Putamen (tissue), 1 donor: ENCODE measurements at places on chromosomes 12 and 14.

- peak; percentile 64 for DNase-seq
Observed at GRCh38 chr12:113071135-113072112, 14.9 kb downstream of the DTX1 start.

- no peak for DNase-seq
Observed at GRCh38 chr12:20656600-20656999, 38.5 kb upstream of the SLCO1C1 start.

- DNase-seq = no peak
Observed at GRCh38 chr12:104608998-104609397, 152.2 kb downstream of the CHST11 start.

DNA sequence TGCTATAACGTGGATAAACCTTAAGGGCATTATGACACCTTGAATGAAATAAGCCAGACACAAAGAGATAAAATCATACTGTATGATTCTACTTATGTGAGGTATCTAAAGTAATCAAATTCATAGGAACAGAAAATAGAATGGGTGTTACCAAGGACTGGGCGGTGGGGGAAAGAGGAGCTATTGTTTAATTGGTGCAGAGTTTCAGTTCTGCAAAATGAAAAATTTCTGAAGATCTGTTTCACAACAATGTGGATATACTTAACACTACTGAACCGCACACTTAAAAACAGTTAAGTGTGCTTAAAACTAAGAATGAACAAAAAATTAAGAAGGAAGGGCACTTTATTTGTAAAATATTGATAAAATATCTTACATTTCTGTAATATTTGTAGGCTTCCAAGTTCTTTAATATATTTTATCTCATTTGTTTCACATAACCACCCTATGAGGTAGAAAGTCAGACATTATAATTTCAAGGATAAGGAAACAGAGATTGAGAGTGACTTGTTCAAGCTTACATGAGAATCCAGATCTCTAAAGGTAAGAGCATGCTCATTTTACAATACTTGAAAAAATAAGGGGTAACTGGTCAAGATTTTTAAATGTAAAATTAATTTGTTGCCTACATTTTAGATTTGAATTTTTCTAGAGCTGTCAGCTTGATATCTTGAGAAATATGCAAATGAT lies 14.9 kb downstream of the LTA4H start:
- DNase-seq = no peak

DNA sequence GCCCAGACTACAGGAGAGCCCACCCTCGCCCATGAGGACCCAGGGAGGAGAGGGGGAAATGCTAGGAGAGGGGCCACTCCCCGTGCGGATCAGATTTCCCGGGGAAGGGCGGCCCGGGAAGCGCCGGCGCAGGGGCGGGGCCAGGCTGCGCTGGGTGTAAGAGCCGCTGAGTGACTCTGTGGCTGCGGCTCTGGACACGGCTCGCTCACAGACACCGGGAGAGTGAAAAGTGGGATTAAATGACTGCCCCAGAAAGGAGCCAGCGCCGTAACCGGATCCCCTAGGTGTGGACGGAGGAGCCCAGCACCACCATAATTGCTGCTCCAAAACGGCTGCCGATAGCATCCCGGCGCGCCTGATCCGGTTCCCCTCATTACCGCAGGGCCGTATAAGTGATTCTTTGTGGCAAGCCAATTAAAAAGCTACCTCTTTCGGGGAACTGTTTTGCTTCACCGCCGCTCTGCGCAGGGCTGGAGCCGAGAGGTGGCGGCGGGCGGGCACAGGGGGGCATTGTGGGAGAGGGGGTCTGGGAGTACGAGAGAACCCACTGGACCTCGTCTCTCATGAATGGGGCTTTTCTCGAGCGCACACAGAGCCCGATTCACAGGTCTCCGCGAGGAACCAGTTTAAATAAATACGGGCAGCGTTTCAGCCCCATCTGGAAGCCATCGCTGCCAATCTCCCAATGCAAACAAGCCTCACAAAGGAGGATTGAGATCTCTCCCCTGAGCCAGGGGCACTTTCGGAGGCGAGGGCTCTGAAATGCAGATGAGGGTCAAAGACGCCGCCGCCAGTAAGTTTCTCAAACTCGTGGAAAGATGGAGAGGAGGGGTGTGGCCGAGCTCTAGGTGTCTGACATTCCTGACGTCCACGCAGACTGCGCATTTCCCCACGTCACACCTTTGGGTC lies 2.5 kb downstream of the COL2A1 start:
- no peak for DNase-seq

DNA sequence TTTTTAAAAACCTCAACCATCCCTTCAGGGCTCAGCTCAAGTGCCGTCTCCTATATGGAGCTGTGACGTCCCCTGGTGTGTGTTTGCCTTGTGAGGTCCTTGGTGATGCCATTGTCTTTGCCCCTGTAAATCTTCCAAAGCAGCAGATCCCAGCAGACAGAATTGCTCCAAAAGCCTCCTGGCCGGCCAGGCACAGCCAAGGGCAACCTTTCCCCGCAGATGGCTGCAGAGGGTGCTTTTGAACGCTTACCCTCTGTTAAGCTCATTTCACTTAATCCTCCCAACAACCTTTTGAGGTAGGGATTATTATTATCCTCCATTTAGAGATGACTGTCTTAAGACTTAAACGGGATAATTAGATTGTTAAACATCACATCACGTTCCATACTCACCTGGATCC lies 51.4 kb downstream of the RFX4 start:
- no peak for DNase-seq

DNA sequence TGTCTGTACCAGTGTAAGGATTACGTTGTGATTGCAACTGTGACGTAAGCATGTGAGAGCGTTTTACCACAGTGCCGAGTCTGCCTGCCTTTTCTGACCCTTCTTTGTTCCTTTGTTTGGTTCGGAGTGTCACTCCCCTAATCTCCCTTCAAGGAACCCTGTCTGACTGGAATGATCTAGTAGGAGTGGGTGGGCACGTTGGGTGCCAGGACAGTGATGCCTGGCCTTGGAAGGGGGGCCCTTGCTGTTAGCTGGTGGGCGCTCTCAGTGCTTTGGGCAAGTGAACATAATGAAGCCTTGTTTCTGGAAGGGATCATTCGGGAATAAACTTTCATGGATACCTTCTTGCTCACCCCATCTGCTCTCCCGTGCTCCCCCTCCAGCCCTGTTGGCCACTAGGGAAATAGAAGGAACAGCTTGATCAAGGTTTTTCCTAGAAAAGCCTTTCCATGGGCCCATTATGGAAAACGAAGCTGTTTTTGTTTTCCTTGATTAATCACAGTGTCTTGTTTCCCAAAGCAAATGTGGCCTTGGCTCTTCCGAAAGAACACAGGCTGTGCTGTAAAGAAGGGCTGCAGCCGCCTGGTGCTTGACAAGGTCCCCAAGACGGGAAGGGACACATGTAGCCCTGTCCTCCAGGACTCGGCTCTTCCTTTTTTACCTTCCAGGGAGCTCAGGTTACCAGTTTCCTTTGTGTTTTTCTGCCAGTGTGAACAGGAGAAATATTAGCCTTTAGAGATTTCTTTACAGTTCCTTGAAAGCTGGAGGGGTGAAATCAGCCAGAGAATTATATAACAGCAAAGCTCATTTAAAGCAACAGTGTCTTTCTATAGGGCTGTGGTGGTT lies 215.5 kb downstream of the CRADD start:
- peak; percentile 33 for DNase-seq

DNA sequence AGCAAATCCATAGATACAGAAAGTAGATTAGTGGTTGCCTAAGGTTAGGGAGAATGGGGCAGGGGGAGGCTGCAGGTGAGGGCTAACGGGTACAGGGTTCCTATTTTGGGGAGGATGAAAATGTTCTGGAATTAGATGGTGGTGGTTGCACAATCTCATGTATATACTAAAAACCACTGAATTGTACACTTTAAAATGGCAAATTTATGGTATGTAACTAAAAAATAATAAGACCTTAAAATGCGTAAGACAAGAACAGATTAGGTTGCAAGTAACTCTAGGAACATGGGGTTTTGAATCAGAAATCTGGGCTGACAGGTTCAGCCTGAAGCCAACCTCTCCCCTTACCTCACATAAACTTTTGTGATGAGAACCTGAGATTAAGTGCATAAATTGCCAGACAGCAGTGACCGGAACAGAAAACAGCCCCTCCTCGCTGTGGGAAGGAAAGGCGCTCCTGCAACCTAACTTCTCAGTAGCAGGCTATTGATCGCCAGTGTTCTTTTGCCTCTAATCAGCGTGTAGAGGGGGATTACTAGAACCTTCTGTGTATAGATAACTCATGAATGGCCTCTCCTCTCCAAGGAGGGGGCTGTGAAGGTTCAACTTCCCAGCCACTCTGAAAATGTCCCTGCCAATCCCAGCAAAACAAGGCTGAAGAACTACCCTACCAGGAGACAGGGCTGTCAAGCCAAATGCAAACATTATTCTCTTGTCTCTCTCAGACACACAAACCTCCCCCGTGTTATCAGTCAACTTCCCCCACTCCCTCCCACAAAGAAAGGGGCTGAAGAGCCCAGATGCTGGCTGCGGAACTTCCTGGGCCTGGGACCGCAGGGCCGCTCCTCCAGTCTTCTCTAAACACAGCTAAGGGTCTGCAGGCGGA lies 1.9 kb downstream of the SSH1 start:
- DNase-seq = no peak

GRCh38 chr14:34965912-34966311 lies 16.9 kb upstream of the SRP54 start:
- no peak for DNase-seq

GRCh38 chr12:103880299-103881142 lies 39.5 kb upstream of the NT5DC3 start:
- no peak for DNase-seq

DNA sequence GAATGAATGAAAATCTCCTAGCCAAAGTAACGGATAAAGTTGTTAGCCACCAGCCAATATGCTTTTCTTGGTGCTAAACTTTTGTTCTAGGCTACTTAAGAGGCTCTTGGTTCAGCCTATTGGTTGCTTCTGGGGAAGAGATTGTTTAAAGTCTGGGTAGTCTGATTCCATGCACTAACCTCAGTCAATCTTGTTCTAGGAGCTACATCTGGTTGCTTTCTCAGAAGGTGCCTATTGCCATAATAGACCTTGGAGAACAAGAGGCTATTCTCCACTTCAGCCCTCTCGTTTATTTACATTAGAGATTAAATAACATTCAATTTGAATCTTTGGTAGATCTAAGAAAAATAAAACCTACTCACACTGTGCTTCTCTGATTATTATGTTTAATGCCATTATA lies 40.8 kb upstream of the OTOGL start:
- no peak for DNase-seq

- no peak for DNase-seq
Observed at GRCh38 chr12:115972241-115972640, 305.3 kb downstream of the MED13L start.

GRCh38 chr12:114221136-114221833 lies 184.7 kb downstream of the TBX5 start:
- no peak for DNase-seq

- DNase-seq = no peak
Observed at GRCh38 chr12:44053549-44054127, 217.8 kb downstream of the TMEM117 start.

DNA sequence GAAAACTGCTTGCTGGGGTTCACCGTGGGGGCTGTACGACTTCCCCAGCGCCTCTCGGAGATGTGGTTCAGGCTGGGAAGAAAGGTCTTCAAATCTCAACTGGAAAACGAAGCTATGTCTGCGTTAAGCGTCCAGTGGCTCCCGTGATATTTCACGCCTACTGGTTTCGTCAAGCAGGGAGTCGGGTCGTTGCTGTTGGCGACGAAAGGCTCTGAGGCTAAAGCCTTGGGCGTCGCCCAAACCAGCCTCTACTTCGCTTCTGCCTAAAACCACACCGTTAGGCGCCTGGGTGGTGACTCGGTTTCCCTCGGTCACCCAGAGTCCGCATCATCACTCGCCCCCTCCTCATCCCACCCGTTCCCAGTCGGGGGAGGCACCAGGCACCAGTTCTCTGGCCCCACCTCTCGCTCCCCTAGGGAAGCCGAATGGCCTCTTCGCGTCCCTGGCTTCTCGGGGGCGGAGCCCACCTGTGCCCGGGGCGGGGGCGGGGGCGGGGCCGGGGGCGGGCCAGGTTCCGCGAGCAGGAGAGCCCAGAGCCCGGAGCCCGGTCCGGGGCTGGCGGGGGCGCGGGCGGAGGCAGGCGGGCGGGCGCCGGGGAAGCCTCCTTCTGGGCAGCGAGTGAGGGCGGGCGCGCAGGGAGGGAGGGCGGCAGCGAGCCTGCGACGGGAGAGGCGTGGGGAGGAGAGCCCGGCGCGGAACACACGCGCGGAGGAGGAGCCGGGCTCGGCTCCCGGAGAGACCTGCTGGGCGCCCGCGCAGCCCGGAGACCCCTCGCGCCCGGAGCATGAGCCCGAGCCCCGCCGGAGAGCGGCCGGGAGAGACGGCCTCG lies at the start of gene B4GALNT3:
Gene B4GALNT3 (plus strand): TSS at position 510 of the 829 bp plus-strand sequence. CDS start 438 bp downstream, outside the sequence.
- no peak for DNase-seq

GRCh38 chr12:68865399-68866164 lies 57.6 kb downstream of the MDM2 start:
- DNase-seq = no peak

GRCh38 chr12:67893022-67893580 lies 96.1 kb upstream of the IFNG-AS1 start:
- DNase-seq = no peak

GRCh38 chr14:57797160-57797559 lies 68.7 kb downstream of the SLC35F4 start:
- no peak for DNase-seq

DNA sequence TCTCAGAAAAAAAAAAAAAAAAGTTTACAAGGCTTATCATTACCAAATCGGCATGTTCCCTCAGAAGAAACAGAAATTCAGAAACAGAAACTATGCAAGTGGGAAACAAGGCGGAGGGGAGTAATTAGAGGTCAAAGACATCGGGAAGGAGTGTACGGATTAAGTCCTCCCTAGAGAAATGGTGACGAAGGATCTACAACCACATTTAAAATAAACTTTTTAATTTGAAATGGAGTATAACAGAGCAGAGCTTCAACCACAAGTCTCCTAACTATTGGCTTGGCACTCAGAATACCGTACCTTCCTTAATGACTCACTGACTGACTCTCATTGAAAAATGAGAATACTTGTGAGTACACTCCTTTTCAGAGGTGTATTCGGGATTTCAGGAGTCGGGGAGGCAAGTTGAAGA lies 908 bp downstream of the ENTPD5 start:
- DNase-seq = no peak

DNA sequence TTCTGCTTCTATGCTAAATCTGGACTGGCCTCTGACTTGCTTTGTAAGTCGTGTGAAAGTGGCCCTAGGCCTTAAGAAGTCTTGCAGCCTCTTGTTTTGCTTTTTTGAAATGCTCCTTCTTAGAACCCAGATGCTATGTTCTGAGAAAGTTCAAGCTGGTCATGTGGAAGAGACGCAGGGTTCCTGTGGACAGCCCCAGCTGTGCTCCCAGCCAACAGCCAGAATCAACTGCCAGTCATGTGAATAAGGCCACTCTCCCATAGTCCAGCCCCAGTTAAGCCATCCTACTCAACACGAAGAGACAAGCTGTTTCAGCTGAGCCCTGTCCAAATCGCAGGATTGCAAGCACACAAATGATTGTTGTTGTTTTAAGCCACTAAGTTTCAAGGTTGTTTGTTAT lies 37.3 kb upstream of the TBPL2 start:
- DNase-seq = peak; percentile 14

GRCh38 chr14:88616697-88617096 lies 53.9 kb downstream of the ZC3H14 start:
- DNase-seq = no peak

DNA sequence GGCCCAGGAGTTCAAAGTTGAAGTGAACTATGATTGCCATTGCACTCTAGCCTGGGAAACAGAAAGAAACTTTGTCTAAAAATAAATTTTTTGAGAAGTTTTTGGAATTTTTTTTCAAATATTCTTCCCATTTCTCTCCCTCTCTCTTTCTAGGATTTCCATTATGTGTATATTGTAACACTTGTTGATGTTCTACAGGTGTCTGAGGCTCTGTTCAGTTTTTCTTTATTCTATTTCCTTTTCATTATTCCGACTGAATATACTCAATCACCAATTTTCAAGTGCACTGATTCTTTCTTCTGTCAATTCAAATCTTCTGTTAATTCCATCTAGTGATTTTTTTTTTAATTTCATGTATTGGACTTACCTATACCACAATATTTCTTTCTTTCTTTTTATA lies 48.3 kb upstream of the SLC6A15 start:
- DNase-seq = no peak
